ENCODE measurements at places on chromosomes 11 and 22.

DNA sequence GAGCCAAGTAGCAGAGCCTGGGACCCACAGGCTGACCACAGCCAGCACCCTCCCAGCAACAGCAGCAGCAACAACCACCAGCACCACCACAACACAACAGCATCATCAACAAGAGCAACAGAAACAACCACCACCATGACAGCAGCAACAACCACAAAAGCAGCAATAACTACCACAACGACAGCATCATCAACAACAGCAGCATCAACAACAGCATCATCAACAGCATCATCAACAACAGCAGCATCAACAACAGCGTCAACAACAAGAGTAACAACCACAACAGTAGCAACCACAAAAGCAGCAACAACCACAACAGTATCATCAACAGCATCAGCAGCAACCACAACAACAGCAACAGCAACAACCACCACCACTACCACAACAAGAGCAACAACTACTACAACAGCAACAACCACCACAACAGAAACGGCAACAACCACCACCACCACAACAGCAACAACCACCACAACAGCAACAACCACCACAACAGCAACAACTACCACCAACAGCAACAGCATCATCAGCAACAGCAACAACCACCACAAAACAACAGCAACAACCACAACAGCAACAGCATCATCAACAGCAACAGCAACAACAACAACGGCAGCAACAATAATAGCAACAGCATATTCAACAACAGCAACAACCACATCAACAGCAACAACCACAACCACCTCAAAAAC is 22.1 kb upstream of the FGF3 start:
- DNase-seq: no peak

DNA sequence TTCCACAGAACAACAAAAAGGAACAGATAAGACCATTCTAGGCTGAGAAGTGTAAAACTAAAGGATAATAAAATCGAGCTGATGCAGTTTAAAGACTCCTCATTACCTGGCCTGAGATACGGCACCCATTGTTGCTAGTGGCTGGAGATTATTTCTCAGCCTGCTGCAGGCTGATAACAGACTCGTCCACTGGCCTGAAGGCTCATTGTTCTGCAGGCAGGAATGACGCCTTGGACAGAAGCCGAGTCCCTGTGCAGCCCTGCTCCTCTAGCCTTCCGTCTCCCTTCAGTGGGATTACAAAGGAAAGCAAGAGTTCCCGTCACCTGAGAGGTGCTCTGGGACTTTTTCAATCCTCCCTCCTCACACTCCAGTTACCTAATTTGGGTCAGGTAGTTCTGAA is 1065.3 kb downstream of the OPCML start:
- no peak for DNase-seq

DNA sequence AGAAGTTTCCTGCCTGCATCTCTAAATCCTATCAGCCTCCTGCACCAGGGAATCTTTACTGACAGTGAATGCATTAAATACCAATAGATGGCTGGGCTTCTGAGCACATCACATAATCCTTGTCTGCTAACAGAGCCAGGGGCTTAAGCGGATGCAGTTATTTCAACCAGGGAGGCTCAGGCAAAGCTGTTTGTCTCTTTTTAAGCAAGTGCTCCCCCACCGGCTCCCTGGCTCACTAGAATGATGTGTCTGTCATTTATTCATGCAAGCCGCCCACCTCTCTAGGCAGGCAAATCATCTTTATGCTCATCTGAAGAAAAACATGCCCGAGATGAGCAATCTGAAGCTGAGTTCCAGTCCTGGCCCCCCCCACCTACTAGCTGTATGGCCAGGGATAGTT is 182.3 kb downstream of the TENM4 start:
- DNase-seq: no peak

GRCh38 chr11:105168457-105168856 is 28.9 kb upstream of the CARD18 start:
- no peak for DNase-seq

- no peak for DNase-seq
Measured at GRCh38 chr22:42752230-42752746, 31.6 kb upstream of the A4GALT start.

DNA sequence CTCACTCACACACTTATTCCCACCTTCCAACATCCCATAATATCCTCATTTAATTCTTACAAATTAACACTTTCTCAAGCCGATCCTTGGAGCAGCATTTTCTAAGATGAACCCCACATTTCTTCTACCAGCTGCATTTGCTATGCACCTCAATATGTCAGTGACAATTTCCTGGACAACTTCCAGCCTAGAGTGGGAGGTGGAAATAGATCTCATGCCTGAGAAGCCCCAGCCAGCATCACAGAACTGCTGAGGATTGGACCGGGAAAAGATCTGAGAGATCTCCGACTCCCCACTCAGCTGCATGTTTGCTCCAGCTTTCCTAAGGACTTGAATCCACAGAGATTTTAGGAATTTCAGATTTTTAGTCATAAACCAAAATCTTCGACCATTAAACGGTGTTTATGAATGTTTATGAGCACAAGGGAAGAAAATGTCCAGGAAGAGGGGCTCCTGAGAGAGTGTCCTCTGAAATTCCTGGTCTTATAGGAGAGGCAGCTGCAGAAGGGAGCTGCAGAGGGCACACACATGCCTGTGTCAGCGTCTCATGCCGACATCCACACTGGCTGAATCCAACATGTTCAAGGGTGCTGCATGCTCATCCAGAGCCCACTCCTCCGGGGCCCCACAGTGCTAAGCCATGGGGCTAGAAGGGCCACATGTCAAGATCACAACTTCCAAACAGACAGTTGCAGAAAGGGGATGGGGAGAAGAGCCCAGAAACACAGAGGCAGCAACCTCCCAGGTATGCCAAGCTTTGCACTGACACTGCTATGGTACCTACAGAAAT is 68.6 kb downstream of the MICAL3 start:
- DNase-seq: no peak

DNA sequence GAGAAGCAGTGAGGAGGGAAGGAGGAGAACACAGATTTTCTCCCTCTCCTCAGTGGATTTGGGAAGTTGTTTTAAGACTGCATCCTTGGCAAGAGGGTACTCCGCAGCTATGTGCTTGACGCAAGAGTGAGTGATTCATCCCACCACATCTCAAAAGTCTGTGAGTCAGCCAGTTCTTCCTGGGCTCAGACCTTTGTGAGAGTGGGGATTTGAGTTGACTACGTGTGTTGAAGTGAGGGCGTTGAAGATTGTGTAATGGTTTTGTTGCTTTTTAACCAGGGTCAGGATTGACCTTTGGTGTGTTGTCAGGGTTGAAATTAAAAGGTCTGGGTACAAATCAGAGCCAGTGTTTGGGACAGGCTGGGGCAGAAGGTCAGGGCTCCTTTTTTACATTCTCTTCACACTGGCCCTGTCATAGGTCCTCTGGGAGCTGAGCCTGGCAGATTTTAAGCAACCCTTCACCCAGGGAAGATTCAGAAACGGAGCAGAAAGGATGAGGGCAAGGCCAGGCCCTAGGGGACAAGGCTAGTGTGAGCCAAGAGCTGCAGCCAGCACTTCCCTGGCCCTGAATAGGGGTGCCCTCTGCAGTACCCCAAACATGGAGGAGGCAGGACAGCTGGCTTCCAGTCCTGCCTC is 4.2 kb upstream of the C11orf86 start:
- DNase-seq: no peak

- DNase-seq: no peak
Measured at GRCh38 chr11:12767027-12767426, 92.8 kb downstream of the TEAD1 start.

DNA sequence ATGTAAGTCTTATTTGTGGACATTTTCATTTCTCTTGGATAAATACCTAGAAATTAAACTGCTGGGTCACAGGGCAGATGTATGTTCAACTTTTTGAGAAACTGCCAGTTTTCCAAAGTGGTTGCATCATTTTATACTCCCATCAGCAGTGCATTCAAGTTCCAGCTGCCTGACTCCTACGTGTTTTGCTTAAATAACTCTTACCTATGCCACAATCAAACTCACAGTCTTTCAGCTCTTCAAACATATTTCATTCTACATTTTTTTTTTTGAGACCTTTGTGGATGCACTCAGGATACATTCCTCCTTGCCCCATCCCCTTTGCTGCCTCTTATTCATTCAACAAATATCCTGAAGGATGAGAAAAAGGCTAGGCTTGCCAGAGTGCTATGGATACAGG is 9.2 kb downstream of the TCF20 start:
- DNase-seq: no peak

DNA sequence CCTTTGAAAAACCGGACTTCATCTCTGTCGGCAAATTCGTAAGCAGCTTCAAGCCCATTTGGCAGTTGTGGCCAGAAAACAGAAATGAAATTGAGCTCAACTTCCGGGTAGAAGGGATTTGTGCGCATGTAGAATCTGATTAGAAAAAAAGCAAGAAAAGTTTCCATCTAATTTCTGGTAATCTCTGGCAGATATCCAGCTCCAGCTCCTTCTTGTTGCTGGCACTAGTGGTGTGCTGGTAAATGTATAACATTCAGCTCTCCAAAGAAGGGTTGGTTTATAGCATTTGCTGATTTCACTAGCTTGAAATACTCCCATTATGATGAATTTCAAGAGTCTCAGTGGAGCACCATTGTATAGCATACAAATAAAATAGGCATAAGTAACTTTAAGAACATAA is 5.4 kb downstream of the MMP1 start:
- no peak for DNase-seq

DNA sequence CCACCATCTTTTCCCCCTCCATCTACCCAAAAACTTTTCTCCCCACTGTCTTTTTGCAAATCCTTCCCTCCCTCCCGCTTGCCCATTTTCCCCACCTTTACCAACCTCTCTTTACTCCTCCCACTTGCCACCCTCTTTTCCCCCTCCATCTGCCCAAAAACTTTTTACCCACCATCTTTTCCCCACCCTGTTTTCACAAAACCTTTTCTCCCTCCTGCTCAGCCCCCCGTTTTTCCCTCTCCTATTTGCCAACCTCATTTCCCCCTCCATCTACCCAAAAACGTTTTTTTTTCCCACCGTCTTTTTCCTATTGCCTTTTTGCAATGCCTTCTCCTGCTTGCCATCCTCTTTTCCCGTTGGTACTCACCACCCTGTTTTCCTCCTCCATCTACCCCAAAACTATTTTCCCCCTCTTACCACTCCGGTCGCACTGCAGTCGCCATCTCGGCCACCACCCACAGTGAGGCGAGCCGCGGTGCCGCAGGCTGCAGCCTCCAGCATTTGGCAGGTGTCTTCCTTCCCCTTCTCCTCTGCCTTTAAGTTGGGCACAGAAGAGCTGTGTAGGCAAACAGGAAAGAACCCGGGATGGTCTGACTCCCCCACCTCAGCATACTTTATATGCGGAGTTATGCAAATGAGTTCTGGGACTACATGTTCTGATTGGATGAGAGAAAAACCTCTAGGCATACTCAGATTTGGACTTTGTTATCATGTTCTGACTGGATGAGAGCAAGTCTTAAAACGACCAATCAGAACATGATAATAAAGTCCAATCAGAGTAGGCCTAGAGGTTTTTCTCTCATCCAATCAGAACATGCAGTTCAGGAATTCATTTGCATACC is 121.2 kb upstream of the VPREB1 start:
- DNase-seq: no peak

DNA sequence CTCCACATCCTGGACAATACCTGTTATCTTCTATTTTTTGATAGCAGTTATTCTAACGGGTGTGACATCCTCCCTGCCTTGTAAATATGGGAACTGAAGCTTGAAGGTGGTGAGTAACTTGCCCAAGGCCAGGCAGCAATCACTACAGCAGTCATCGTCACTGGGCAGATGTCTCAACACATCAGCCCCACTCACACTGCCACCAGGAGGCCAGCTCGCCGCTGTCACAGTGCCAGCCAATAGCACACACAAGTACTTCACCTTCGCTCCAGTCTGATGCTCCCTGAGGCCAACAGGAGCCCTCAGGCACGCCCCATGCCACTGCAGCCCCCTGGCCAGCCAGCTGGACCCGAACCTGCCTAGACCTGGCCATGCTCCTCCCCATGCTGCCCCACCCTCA is 4.9 kb upstream of the TTLL1 start:
- DNase-seq: no peak

DNA sequence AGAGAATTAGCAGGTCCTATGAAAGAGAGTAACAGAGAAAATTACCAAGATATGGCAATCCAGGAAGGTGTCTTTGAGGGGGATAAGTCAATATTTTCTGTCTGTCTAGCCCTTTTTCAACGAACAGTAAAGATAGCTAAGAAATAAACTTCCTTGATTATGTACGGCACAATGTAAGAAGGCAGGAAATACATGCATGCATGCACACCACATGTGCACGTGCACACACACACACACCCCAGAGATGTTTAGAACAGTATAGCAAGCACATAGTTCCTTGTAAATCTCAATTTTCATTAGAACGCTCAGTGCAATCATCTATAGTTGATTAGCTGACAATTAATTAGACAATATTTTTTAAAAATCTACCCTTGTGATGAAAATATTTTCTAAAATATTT is 74.7 kb downstream of the MPPED2 start:
- no peak for DNase-seq

- no peak for DNase-seq
Measured at GRCh38 chr11:74169738-74170458, 904 bp downstream of the C2CD3 start.

DNA sequence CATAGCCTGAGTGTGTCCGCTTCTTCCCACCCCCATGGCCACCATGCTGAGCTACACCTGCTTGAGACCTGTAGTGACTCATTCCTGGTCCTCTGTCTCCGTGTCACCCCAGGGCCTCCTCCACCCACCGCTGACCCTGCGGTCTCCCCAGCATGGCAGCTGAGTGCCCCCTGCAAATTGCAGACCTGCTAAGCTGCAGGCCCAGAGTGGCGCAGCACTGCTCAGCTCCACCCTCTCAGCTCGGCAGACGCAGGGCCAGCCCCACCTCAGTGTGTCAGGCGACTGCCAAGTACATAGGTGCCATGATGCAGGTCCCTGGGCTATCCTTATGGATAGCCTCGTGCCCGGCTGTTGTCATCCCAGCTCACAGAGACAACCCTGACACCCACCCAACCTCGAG is 13.1 kb downstream of the MS4A15 start:
- no peak for DNase-seq

DNA sequence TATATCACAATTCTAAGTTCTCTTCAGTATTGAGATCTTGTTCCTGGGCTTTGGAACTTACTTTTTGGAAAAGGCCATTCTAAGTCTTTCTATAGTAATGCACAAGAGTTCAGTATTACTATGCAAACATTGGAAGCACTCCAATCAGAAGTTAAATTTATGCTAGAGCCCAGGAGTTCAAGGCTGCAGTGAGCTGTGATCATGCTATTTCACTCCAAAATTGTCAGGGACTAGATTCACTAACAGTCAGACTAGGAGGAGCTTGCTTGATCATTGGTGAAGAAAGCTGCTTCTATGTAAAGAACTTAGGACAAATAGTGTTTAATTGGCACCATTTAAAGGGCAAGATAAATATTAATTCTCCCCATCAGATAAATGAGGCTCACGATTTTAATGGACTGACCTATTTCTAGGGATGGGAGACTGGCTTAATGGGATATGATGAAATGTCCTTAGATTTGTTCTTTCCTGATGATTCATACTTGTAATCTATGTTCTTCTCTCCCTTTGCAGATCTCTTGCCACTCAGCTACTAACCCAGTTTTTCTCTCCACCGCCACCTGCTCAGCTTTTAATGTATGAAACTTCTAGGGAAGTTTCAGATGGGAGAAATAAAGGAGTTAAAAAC is 32.6 kb upstream of the TMEM123 start:
- no peak for DNase-seq

Measured in NCI-H187 (cell line).